HuH-7 (cell line): ENCODE measurements at places on chromosomes 3 and 15.
A peak's percentile ranks its signal among the peaks of the same experiment; 100 is the strongest.

DNA sequence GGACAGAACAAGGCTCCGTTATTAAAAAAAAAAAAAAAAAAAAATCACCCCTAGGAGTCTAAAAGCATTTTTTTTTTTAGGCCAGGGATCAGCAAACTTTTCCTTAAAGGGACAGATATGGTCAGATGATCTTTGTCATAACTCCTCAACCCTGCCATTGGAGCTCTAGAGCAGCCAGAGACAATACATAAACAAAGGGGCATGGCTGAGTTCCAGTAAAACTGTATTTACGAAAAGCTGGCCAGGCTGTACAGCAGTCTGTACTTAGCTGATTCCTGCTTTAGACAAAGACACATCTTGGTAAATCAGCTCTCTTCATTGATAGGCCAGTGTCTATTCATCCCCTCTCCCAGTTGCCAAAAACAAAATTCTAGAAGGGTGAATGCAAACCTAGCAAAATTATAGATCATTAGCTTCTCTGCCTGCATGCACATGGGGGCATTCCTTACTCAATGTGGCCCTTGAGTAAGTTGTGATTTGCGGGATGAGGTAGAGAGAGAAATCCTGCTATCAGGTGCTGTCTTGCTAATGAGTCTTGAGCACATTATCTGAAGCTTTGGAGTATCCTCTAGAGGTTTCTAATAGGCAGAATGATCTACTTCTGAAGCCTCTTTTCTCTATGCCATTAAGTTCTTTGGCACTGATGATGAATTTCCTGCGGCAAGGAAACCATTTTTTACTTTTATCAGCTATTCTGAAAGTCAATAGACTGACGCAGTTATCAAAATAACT is 35.2 kb downstream of the SENP8 start:
- DNase-seq = no peak

- DNase-seq = no peak
These were observed 23.8 kb downstream of the IQSEC1 start for GRCh38 chr3:13049400-13049799.

DNA sequence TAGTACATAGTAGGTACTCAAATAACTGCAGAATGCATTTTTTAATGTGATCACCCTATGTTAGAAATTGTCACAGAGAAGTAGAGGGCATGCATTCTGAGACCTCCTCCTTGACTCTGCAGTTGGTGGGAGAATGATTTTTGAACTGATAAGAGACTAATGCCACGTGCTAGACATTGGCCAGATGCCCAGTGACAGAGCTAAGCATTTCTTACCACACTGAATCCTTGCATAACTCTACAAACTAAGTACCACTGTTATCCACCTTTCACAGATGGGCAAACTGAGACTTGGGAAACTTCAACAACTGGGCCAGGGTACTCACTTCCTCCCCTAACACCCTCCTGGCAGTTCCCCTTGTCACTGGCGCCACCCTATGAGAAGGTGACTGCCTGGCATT is 33.5 kb upstream of the SPATA12 start:
- DNase-seq = no peak

DNA sequence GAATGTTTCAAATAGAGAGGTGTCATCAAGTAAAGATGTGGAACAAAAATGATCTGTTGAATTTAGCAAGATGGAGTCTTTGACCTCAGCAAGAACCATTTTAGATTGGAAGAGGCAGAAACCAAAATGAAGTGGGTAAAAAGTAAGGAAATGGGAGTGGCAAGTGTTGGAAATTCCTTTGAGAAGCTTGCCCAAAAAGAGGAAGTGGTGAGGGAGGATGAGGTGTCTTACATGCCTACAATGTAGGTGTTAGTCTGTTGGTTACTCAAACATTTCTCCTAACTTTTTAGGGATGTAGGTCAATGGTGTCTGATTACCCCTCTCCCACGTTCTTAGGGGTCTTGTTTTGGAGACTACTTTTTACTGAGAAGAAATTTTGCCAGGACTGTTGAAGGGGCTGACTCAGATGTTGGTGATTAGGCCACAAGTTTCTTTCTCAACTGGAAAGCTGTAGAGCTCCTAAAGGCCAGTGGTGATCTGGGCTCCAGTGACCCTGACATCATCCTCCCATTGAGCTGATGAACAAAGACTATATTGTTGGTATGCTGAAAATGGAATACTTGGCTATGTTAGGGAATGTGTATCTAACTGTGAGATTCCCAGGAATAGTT is 5.1 kb downstream of the PPP2R3A start:
- DNase-seq = no peak

- no peak for DNase-seq
These were observed 422.7 kb upstream of the ALCAM start for GRCh38 chr3:104943974-104944373.

DNA sequence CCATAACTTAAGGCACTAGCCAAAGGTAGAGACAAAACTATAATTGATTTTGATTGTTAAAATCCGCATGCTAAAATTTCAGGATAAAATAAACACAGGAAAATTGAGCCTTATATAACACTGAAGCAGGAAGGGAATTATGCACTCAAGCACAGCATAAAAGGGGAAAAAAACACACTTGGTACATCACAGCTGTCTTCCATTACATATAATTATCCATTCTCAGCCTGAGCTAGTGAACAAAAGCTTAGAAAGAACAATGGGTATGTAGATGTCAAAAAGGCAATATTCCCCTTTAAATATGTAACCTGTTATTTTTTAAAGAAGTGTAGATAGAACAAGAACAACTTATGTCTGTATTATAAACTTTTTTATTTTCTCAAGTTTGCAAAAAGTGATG is 899.2 kb downstream of the ROBO1 start:
- no peak for DNase-seq

DNA sequence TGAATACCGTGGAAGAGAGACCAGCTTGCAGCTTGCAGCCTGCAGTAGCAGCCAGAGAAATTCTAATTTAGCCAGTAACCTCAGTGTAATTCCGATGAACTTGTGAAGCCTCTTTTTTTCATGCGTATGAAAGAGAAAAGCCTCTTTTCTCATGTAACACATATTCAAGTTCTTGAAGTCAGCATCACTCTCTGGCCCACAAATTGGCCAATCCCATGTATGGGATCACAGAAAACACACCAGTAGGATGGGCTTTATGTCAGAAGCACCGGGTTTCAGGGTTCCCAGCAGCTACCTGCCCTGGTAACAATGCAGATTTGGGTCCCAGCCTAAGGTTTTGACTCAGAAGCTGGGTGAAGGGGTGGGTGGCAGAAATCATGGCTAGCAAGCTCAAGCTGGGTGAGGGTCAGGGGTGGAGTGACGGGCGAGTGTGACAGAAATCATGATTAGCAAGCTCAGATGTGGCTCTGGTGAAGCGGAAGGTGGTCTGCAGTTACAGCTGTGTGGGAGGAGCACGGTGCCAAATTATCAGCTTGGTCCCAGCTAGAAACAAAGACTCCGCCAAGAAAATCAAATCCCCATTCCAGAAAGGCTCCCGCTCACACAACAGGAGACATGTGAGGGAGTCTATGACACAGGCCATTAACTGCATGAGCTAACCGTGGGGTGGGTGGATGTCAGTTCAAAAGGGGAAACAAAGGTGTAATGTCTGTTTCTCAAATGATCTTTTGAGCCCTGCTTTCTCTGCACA is 86.6 kb downstream of the SNRK start:
- no peak for DNase-seq

DNA sequence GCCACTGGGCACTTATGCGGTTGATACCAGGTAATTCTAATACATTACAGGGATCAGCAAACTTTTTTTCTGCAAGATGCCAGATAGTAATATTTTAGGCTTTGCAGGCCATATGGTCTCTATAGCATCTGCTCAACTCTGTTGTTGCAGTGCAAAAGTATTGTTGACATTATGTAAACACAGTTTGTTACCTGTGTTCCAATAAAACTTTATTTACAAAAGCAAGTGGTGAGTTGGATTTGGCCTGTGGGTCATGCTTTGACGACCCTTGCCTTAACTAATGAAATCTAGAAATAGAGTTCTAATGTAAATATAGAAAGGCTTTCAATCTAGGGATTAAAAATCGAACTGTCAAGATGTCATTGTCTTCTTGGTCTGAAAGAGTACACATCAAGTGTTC is 44.4 kb downstream of the PIK3CA start:
- DNase-seq = no peak

- no peak for DNase-seq
These were observed 59.2 kb downstream of the EXOG start for GRCh38 chr3:38555149-38555840.

DNA sequence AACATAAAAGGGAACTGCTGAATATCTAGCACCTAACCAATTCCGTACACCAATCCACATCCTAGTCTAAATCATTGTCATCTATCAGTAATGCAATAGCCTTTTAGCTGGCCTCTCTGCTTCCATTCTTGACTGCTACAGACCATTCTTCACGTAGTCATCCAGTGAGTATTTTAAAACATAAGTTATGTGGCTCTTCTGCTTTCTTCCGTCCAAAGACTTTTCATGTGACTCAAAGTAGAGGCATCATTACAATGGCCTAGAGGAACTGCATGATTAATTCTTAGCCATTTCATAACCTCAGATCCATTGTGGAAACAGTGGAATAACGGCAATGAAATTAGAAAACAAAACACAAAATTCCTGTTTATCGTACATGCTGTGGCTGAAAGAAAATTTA is 88.9 kb upstream of the CBLB start:
- no peak for DNase-seq

DNA sequence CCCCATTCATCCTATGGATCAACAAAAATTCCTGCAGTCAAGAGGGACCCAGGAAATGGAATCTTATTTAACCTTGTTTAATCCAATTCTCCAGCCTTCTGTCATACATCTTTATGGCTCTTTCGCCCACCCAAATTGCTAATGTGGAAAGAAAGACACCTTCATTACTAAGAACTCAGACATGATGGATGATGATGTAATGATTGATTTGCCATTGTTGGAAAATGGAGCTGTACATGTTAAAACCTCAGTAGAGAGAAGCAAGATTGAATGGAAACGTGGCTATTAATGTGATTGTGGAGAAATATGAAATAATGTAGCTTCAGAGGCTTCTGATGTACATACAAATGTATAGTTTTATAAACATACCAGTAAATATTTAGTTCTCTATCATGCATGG is 15.7 kb upstream of the PTPRG start:
- DNase-seq = no peak

DNA sequence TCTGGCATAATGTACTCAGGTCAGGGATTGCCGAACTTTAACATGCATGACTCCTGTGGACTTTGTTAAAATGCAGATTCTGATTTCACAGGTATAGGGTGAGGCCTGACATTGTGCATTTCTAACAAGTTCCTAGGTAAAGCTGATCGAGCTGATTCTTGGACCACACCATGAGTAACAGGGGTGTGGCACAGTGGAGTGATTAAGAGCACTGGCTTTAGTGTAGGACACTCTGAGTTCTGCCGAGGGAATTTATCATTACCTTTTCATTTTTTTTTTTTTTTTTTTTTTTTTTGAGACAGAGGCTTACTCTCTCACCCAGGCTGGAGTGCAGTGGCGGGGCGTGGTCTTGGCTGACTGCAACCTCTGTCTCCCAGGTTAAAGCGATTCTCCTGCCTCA is 169.3 kb downstream of the ADAMTS9 start:
- DNase-seq = no peak

DNA sequence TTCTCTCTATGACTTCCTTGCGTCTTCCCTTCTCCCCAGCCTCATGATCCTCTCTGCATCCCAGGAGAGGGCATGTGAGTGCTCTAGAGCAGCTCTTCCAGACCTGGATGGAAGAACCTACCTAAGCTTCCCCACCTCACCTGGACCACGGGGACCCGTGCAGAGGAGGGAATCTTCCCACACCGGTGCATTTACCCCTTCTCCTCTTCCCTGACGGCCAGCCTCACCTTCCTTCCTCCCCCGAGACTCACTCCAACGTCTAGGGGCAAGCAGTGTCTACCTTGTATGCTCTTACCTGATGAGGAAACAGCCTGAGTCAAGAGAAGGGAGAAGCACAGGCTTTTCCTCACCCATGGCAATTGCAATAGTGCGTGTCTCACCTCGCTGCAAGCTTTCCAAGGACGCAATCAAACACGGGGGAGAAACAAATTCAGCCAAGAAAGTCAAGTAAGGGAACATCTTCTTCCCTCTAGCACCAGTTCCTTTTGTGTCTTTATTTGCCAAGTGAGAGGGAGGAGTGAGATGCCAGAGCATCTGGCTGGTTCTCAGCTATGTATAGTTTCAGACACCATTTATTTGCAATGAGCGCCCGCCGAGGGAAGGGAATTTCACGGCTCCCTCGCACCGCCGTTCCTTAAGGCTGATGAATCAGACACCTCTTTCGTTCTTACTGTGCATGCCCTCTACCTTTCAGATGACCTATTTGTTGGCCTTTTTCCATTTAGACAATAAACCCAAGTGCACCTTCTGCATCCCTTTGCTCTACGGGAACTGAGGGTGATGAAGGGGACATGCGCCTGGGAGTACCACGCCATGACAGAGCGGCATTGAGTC is 1.8 kb upstream of the CCR9 start:
- no peak for DNase-seq

DNA sequence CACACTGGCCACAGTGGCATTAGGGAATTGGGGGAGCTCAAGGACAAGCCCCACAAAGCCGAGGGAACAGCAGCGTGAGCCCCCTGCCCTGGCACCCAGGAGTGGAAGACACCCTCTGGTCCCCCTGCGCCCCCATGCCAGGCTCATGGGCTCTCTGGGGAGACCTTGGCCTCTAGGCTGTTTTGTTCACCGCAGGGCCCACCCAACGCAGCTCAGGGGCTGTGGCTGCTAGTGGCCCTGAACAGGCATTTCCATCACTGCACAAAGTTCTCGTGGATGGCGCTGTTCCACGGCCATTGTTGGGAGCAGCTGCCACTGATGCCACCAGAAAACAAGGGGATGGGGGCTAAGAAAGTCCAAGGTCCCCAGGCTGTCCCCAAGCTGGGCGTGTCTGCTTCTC is 147.7 kb downstream of the NSMCE3 start:
- DNase-seq = no peak

- DNase-seq = peak; percentile 25
These were observed 259.9 kb downstream of the FGF12 start for GRCh38 chr3:192467230-192468140.

- DNase-seq = no peak
These were observed 127.9 kb downstream of the SLC9A9 start for GRCh38 chr3:143720381-143720780.
